ENCODE measurements at places on chromosomes 13 and 19.

- no peak for DNase-seq
These were observed 76.9 kb downstream of the ITGBL1 start for GRCh38 chr13:101529422-101529821.

GRCh38 chr13:93776936-93777335 lies 550.3 kb downstream of the GPC6 start:
- DNase-seq, result no peak

DNA sequence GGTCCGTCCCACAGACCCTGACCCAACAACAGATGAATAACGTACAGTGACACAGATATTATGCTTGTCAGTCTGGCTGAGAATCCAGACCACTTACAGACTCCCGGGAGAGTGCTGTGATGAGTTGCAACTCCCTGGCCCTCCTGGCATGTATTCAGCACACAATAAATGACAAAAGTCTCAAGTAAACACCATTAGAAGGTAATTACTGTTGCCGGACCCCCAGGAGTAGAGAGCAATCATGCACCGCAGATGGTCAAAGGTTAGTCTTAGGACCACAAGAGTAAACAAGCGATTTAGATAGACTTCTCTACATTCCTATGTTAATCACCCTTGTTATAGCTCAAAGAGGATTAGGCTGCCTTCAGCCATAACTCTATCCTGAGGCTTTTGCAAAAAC lies 726.4 kb upstream of the GPC6 start:
- DNase-seq, result no peak

DNA sequence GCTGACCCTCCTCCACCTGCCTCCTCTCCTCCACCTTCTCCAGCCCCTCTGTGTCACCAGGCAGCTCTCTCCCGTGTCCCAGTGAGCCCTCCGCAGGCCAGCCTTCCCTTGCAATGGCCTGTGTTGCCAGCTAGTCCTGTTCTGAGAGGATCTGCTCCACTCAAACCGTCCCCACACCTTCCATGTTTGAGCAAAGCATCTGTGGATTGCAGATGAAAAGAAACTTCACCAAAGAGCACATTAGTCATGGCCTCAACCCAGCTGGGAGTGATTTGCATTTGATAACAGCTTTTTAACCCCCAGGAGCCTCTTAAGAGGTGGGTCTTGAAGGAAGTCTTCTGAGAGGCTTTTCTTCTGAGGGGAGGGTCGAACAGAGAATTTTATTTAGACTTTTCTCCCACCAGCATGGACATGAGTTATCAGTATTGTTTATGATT lies 72.8 kb downstream of the COL4A2 start:
- DNase-seq, result no peak

DNA sequence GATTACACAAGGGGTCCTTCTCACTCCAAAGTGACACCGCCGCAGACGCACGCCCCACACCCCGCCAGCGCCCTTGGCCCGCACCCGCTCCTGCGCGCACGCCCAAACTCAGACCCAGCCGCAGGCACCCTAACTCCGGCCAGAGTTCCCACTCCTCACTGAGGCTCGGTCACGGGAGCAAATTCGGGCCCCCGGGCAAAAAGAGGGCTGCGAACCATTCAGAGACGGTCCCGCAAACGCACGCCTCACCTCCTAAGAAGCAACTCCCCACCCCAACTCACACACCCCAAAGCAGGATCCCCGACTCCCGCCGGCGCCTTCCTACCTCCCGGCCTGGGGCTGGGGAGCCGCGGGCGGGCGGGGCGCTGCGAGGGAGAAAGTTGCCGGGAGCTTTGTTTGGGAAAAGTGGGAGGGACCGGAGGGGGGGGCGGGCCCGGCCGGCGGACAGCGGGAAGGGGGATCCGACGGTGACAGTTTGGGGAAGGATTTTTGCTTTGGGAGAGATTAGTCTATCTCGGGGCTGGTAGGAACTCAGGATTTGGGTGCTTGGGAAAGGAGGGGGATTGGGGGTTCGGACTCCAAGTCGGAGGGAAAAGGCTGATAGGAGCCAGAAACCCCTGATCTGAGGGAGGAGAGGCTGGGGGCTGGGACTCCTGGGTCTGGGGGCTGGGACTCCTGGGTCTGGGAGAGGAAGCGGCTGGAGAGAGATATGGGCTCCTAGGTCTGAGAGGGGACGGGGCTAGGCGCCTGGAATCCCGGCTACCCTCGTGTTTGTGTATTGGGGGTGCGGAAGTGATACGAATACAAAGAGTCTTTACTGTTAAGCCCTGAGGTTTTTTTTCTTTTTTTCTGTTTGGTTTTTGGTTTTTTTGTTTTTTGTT lies at the start of gene TEAD2:
Gene TEAD2, minus strand, starts transcription at position 369 of the 881 bp plus-strand sequence. CDS start 2,341 bp downstream, outside the sequence.
- DNase-seq, result no peak

GRCh38 chr13:27183561-27184147 lies 12.0 kb upstream of the USP12 start:
- DNase-seq, result no peak

- DNase-seq, result no peak
These were observed 6.9 kb downstream of the B3GNT8 start for GRCh38 chr19:41420101-41420880.

- no peak for DNase-seq
These were observed 6.0 kb upstream of the CCDC97 start for GRCh38 chr19:41303954-41304353.

DNA sequence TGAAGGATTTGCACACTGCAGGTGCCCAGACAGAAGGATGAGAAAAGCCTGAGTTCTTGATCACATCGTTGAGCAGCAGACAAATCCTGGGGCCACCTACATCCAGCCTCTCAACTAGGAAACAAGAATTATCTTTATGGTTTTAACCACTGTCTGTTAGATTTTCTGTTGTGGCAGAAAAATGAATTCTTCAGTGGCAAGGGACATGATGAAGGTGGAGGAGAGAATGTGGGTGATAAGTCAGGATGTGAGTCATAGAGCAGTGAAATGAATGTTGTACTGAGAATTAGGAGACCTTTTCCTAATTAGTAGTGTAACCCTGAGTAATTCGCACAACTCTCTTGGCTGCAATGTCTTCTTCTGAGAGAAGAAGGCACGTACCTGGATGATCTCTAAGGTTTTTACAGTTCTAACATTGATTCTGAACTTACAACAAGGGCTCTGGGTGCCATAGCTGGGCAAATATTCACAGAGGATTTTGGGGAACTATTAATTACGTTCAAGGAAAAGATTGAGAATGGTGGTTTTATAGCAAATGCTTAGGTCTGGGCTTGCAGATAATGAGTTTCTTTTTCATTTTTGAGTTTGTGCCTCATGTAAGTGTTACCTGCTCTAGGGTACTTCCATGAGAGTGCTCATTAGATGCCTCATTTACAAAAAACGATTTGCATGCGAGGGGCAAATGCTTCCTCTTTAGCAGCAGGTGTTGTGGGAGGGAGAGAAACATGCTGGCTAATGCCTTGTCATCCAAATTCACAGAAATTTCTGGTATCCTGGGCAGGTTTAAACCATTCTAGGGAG lies 111.0 kb upstream of the KL start:
- no peak for DNase-seq

DNA sequence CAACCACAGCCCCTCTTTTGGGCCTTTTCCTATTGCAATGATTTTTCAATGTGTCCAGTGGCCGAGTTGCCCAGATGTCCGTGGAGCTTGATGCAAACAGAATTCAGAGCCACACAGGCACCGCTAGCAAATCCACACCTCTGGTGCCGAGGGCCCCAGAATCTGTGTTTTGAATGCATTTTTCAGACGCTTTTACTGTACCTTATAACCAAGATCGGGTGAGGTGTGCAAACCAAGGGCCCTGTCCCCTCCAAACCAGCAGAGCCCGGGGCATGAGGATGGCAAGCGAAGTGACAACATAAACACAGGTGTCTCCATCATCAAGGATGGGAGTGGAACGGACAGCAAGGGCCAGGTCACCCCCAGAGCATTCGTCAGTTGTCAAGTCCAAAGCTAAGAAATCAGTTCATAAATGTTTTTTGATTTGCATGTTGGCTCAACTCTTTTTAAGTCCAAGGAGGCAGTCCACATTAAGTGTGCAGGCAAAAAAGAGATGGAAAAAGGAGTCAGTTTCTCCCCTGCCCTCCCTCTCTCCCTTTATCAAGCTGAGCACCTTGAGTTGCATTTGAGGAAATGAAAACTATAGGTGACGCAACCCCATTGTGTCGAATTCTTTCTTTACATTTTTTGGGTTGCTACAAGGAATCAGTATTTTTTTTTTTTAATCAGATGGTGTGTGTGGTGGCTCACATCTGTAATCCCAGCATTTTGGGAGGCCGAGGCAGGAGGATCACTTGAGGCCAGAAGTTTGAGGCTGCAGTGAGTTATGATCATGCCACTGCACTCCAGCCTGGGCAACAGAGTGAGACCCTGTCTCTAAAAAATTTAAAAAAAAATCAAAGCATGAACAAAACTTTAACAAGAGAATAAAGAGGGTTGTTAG lies 2.9 kb downstream of the CCDC8 start:
- no peak for DNase-seq

- DNase-seq, result no peak
These were observed 7.8 kb downstream of the CEACAM18 start for GRCh38 chr19:51485960-51486660.

DNA sequence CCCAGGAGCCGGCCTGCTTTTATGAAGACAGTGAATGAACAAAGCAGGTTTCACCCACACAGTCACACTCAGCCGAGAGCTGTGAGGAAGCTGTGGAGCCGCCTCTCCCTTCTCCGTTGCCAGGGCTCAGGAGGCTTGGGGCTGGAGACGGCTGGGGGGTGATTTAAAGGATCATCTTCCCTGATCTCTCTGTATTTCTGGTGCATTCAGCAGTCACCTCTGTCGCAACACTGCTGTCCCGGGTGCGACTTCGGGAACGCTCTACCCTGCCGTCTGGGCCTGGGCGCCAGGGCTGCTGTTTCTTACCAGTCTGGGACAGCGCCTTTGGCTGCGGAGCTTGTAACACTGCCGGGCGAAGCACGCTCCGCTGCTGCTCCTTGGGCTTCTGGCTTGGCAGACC lies 18.1 kb downstream of the CAPS start:
- no peak for DNase-seq

- DNase-seq, result no peak
These were observed 29.7 kb downstream of the MLLT1 start for GRCh38 chr19:6250024-6250615.

- no peak for DNase-seq
These were observed 8.5 kb downstream of the MIDN start for GRCh38 chr19:1256646-1257474.

DNA sequence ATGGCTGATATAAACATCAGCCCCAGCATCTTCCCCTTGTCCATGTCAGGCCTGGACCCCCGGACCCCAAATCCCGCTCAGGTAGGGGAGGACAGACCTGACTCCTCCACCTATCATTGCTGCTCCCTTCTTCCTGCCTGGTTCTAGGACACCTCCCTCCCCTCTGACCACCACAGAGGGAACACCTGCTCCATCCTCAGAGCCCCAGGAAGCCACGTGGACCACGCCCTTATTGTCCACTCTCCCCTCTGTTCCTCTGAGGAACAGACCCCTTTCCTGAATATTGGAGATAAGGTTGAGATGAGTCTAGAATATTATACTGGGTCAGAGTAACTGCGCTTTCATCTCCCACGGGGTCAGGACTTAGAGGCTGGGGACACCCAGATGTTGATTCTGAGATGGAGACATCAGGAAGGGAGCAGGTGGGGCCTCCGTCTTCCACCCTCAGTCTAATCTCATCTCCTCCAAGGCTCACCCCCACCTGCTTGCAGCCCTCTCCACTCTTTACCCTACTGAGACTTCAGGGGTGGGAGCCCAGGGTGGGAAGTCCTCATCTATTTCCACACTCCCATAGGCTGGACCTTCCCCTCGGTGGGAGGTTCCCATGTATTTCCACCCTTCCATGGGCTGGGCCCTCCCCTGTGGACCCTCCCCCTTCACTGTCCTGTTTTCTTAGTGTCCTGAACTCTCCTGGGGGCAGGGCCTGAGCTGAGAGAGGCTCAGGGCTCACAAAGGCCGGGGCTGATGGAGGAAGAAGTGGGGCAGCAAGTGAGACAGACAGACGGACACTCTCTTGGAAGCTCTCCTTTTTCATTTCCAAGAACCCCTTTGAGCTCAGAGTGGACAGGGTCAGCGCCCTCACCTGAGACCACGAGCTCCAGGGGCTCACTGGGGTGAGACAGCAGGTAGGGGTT lies 2.7 kb downstream of the LILRA4 start:
- DNase-seq, result no peak

- peak; percentile 81 for DNase-seq
These were observed at the start of gene DHDH for GRCh38 chr19:48933382-48933932. Gene DHDH (plus strand): TSS chr19:48933699. CDS start chr19:48933722, 23 bp downstream.

- peak; percentile 27 for DNase-seq
These were observed at the start of gene CLIP3 for GRCh38 chr19:36032251-36033104. Gene CLIP3 (minus strand): TSS chr19:36032873. CDS start chr19:36032357, 516 bp downstream.

DNA sequence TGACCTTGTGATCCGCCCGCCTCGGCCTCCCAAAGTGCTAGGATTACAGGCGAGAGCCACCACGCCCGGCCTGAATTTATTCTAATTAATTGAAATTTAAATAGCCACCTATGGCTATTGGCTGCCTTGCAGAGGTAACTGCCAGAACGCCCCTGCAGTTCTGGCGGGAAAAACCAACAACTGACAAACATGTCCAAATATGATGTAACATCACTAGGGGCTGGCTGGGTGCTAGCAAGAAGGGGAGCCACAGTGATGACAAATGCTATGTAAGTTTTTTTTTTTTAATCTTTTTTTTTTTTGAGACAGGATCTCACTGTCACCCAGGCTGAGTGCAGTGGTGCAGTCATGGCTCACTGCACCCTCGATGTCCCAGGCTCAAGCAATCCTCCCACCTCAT lies 12.9 kb downstream of the ZSWIM9 start:
- no peak for DNase-seq

GRCh38 chr13:73857106-73857505 lies 277.1 kb downstream of the KLF12 start:
- no peak for DNase-seq

GRCh38 chr13:31322702-31323405 lies 123.1 kb downstream of the B3GLCT start:
- no peak for DNase-seq

DNA sequence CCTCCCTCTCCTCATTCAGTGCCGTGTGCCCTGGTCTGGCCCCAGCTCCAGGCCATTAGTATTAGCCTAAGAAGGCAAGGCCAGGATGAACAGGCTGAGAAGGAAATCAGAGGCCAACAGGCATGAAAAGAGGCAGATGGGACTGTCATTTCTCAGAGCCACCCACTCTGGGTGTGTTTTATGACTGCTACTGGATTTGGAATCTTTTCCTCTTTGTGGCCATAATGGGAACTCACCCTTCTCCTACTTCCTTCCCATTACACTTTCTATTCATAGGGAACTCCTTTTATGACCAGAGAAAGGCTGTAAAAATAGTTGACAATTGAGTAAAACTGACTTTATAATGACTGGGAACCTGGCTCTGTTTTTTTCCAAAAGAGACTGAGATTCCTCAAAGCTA lies 17.7 kb downstream of the CEACAM8 start:
- no peak for DNase-seq

GRCh38 chr13:46637213-46637612 lies 84.2 kb downstream of the LRCH1 start:
- no peak for DNase-seq

DNA sequence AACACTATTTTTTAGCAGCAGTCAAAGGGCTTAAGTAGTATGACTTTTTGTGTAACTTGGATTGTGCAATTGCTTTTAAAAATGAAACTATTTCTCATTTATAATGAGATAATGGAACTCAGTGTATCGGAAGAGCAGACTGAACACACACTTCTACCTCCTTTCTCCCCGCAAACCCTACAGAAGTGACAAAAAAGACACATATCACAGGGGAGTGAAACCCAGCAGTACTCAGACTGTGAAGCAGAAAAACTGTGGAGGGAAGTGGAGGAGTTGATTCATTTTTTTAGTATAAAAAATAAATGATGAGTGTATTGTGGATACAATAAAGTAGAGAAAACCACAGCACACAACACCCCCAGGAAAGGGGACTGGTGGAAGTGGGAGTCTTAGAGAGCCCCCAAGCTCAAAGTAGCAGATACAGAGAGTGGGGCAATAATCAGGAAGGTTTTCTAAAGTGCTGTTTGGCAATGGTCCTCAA lies 9.7 kb downstream of the LPAR6 start:
- DNase-seq, result no peak

GRCh38 chr19:39843919-39844793 lies 2.0 kb downstream of the FBL start:
- DNase-seq, result no peak

All from activated CD4-positive, alpha-beta T cell treated with anti-CD3 and anti-CD28 coated beads for 1 hour (primary cell).